Hindlimb muscle (tissue), 1 donor: ENCODE measurements at places on chromosomes 5 and 9.

DNA sequence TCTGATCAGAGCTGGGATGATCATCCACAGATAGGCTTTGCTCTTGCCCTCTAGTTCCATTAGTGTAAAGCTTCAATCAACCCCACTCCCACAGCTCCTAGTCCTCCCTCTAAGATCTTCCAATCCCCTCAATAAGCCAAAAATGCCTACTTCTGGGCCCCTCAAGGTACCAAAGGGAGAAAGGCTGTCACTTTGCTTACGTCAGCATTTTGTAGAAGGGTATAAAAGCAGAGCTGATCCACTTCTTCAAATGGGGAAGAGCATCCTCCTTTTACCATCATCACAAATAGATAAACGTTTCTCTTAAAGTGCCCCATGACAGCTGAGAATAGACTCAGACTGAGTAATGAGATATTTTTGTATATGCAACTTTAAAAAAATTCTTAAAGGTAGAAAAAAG lies 13.1 kb upstream of the ADGRV1 start:
- DNase-seq, result no peak

DNA sequence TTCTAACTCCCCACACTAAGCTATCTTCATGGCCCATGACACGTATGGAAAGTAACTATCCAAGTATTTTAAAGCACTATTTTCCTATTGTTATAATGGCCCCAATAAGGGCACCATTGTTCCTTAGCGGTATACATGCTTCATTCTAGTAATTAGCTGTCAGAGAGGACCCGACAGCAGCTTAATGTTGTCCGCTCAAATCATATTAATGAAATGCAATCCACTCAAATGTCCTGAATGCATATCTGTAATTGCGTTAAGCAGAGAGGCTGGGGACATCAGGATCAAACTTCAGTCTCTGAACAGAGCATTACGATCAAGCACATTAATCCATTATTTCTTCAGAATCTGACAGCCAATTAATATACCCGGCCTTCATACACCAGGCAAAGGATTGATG lies 139.7 kb downstream of the CRB2 start:
- DNase-seq, result no peak

GRCh38 chr5:22500556-22500955 lies 352.6 kb downstream of the CDH12 start:
- no peak for DNase-seq

- DNase-seq, result no peak
Measured at GRCh38 chr5:78803353-78803752, 154.8 kb upstream of the LHFPL2 start.

DNA sequence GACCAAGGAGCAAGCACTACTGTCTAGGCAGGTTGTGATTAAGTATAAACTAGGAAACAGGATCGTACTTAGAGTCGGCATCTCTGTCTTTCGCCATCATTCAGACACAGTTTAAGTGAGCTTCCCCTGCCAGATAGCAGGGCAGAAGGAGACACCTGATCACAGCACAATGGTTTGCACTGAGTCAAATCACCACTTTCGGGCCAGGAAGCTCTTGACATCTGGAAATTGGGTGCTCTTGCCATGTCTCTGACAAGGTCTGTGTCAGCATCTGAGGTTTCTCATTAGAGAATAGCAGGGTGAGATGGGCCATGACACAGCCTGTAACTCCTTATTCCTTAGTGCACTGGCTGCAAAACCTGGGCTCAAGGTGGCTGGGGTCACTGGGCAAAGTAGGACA lies 8.3 kb downstream of the ADRB2 start:
- no peak for DNase-seq

DNA sequence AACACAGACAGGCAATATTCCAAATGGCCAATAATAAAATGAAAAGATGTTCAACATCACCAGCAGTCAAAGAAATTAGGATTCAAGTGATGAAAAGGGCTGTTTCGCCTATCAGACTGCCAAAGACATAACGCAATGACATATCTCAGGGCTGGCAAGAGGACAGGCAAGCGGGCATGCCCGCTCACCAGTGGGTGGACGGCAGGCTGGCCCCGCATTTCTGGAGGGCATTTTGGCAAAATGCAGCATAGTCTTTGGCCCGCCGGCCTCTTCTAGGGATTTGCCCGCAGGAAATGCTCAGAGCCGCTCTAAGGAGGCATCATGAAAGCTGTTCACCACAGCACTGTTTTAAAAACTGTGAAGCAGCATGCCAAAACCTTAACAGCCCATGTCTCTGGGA lies 1.4 kb upstream of the PPP1R26 start:
- no peak for DNase-seq

DNA sequence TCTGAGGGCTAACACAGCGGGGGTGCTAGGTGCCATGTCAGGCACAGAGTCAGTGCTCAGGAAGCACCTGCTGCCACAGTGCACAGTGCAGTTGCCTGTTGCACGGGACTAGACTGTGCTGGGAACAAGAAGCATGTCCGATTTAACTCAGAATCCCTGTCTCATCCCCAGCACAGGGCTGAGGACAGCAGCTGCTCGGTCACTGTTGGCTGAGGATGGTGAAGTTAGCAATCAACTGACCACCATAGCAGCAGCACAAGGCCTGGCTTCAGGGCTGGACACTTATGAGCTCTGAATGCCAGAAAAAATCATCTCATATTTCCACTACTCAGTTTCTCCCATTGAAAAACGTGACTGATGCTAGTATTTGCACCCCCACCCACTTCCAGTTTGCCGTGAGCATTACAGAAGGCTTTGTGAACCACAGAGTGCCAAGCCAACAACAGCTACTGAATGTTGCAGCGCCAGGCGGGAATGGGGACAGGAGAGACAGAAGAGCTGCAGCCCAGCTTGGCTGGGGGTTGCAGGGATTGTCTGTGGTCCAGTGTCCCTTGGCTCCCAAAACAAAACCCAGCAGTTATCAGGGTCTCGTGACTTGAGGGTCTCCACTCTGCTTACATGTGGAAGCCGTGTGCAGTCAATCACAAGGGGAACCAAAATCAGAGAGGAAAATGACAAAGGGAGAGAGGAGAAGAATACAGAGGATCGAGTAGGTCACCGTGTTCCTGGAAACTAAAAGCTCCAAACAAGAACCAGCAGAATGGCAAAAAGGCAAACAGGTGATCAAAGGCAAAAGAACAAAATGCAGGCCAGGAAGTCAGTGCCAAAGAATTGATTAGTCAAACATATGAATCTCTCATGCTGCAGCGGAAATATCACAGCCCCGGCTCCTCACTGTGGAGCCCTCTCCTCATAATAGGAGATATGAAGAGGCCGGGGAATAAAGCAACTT lies 155.6 kb downstream of the CRB2 start:
- no peak for DNase-seq

DNA sequence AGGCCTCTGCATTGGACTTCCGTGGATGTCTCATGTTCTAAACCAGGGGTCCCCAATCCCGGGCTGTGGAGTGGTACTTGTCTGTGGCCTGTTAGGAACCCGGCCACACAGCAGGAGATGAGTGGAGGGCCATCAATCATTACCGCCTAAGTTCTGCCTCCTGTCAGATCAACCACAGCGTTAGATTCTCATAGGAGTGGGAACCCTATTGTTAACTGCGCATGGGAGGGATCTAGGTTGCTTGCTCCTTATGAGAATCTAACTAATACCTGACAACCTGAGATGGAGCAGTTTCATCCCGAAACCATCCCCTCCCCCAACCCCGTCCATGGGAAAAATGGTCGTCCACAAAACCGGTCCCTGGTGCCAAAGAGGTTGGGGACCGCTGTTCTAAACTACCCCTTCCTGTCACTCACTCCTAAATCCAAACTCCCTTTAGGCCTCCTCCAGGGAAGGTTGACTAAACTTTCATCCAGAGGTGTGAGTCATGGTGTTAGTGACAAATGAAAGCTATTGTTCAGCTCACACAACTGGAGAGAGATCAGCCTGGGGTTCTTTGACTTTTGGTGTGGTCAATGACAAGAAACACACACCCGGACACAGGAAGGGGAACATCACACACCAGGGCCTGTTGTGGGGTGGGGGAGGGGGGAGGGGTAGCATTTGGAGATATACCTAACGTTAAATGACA lies 9.5 kb downstream of the KCNV2 start:
- peak; percentile 20 for DNase-seq

- no peak for DNase-seq
Measured at GRCh38 chr5:79954620-79955019, 36.4 kb downstream of the MTX3 start.

DNA sequence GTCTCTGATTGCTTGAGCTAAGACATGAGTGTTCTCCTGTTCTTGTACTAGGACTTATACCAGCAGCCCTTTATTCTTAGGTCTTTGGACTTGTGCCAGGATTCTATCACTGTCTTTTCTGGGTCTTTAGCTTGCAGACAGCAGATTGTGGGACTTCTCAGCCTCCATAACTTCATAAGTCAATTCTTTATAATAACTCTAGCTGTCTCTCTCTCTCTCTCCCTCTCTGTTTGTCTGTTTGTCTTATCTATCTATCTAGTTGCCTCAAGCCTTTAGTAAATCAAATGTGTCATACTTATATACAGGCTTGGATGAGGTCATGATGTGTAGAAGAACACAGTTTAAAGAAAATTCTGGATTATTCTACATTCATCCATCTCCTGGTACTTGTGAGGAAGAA lies 11.5 kb upstream of the ANKRD55 start:
- DNase-seq, result no peak

GRCh38 chr5:76202182-76202581 lies 119.0 kb downstream of the SV2C start:
- no peak for DNase-seq

DNA sequence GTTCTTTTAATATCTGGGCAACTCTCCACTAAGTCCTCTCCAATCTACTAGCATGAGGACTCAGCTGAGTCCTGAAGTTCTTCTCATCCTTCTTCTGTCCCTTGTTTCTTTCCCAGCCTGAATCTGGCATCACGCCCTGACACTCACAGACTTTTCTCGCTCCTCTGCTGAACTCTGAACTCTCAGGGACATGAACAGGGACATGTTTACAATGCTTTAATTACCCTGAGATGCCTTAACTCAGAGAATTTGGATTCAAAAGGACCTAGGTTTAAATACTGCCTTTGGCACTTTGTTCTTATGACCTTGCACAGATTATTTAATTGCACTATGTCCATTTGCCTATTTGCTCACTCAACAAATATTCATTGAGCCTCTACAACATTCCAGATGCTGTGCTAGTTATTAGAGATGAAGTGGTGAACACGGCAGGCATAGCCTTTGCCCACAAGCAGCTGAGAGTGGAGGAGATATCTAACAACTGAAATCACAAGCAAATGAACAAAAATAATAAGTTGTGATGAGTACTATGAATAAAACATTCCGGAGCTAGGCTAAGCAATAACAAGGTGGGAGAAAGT lies 106.0 kb downstream of the ADRB2 start:
- no peak for DNase-seq

DNA sequence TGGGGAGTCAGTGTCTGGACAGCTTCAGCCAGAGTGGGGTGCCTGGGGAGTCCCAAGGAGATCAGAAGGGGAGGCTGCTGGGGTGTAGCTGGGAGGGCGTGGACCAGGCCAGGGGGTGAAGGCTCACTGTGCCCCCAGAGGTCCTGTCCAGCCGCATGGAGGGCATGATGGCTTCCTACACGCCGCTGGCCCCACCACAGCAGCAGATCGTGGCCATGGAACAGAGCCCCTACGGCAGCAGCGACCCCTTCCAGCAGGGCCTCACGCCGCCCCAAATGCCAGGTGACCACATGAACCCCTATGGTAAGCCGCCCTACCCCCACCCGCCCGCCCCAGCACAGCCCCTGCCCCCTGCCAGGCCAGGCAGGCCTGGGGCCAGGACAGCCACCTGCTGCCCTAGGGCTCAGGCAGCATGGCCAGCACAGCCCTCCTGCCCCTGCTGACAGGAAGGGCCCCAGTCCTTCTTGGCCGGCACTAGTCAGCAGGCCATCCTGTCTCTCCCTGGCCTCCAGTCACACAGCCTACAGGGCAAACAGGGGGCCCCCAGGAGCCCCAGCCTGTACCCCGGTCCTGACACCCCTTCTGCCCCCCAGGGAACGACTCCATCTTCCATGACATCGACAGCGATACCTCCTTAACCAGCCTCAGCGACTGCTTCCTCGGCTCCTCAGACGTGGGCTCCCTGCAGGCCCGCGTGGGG lies 82.1 kb downstream of the LMX1B start:
- no peak for DNase-seq

- no peak for DNase-seq
Measured at GRCh38 chr5:122790354-122791103, 15.6 kb downstream of the SNX2 start.

- DNase-seq, result no peak
Measured at GRCh38 chr9:107024193-107024592, 161.2 kb downstream of the ZNF462 start.

DNA sequence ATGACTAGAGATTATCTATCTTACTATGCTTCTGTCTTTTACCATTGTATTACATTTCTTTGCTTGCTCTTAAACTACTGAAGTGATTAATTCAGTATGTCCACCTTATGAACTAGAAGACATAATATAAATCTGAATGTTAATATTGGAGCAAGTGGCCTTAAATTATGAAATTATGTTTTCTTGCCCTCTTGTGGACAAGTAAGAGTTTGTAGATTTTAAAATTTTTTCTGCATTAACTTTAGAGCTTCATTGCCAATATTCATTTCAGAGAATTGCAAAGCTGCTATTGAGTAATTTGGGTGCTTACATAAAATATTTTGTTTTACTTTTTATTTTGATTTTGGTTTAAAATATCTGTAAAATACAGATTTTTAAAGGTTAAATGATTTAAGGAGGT lies 55.3 kb downstream of the RANBP17 start:
- no peak for DNase-seq

GRCh38 chr5:128539038-128539429 lies 989 bp upstream of the FBN2 start:
- peak; percentile 38 for DNase-seq

- peak; percentile 15 for DNase-seq
Measured at GRCh38 chr5:146877783-146878475, 628 bp downstream of the PPP2R2B start.

DNA sequence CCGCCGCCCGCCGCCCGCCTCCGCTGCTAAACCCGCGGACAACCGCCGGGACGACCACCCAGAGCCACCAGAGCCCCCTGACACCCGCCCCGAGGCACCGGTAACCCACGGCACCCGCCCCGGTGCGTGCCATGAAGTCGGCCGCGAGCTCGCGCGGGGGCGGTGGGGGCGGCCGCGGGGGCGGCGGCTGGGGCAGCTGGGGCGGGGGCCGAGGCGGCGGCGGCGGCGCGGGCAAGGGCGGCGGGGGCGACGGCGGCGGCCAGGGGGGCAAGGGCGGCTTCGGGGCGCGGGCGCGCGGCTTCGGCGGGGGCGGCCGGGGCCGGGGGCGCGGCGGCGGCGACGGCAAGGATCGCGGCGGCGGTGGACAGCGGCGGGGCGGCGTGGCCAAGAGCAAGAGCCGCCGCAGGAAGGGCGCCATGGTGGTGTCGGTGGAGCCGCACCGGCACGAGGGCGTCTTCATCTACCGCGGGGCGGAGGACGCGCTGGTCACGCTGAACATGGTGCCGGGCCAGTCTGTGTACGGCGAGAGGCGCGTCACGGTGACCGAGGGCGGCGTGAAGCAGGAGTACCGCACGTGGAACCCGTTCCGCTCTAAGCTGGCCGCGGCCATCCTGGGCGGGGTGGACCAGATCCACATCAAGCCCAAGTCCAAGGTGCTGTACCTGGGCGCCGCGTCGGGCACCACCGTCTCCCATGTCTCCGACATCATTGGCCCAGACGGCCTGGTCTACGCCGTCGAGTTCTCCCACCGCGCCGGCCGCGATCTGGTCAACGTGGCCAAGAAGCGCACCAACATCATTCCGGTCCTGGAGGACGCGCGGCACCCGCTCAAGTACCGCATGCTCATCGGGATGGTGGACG lies 499 bp downstream of the FBLL1 start:
- no peak for DNase-seq

- DNase-seq, result no peak
Measured at GRCh38 chr5:121688781-121689180, 162.9 kb upstream of the FTMT start.

GRCh38 chr9:110526426-110526825 lies 53.1 kb downstream of the SVEP1 start:
- no peak for DNase-seq
